ENCODE measurements at places on chromosomes 7 and 10.

DNA sequence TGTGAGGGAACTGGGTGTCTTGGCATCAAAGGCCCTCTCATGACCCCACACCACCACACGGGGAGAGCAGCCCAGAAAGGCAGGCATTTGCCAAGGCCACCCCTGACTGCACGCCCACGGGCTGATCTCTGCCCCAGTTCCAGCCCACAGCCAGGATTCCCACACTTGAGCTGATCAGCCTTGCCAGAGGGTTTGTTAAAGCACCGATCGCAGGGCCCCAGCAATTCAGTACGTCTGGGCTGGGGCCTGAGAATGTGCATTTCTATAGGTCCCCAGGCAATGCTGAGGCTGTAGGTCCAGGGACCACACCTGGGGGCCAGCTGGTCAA, 103.9 kb downstream of the TNS3 start:
- DNase-seq, result no peak

DNA sequence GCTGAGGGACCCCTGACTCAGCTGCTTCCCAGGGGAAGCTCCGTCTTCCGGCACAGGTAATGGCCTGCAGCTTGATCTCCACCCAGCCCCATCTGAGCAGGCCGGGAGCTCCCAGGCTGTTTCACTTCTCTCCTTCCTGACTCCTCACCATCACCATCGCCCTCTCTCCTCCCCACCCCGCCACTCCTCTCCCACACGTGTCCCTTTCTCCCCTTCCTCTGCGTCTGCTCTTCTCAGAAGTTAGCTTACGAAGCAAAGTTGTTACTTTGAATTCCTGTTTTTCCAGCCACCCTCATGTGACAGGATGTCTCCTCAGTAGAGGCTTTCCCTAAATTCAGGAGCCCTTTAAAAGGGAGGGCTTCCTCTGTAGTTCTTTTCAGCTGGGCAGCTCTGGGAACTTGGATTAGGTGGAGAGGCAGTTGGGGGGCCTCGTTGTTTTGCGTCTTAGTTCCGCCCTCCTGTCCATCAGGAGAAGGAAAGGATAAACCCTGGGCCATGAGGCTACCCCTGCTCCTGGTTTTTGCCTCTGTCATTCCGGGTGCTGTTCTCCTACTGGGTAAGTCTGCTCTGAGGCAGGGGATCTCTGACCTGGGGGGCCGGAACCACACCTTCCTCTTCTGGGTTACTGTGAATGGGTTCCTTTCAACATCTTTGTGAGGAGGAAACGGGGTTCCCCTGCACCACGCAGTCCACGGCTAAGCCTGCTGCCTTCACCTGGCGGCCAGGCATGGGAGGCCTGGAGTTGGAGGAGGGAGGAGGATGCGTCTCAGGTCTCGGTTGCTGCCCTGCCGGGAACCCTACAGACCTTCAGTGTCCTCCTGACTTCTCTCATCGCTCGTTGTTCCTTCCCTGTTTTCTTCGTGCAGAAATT, at the start of gene MRC1:
Gene MRC1, plus strand, starts transcription at position 378 of the 871 bp plus-strand sequence. Its CDS starts 118 bp downstream, at position 496.
- DNase-seq, result no peak

GRCh38 chr10:118903251-118903650, 126.3 kb upstream of the NANOS1 start:
- no peak for DNase-seq

- DNase-seq, result no peak
Measured at GRCh38 chr10:77251297-77252013, 386.2 kb downstream of the KCNMA1 start.

DNA sequence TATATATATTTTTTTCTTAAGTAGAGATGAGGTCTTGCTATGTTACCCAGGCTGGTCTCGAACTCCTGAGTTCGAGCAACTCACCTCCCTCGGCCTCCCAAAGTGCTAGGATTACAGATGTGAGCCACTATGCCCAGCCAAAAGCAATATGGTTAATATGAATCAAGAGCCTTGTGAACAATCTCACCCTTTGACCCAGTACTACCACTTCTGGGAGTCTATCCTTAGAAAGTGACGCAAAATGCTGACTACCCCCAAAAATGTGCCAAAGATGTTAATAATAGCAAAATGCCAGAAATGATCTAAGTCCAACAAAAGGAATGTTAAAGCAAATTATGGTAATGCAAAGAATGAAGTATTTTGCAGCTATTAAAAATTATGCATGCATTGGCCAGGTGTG, 44.3 kb downstream of the HOXA1 start:
- no peak for DNase-seq

DNA sequence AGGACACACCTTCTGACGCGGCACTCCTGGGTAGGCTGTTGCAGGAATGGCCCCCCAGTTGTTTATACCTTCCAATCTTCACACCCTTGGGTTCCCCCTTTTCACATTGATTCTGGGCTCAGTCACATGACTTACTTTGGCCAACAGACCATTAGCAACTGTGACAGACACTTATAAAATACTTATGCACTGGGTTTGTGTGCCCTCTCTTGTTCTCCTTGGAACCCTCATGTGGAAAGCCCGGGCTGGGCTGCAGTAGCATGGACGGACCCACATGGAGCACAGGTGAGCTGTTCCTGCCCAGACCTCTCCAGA, 69.0 kb downstream of the ATXN7L1 start:
- DNase-seq, result no peak

DNA sequence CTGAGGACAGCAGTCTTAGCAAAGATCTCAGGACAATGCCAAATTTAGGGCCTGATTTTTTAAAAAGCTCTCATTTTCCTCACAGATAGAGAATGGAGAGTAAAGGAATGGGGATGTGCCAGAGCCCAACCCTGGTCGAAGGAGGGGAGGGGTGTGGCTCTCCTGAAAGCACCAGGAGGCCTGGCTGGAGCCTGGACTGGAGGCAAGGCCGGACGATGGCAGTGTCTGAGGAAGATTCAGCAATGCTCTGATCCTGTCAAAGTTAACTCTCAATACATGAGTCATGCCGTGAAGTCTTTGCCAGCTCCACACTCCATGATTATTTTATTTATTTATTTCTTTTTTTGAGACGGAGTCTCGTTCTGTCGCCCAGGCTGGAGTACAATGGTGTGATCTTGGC, 108.3 kb downstream of the UPF2 start:
- no peak for DNase-seq

- no peak for DNase-seq
Measured at GRCh38 chr10:123522702-123523312, 143.3 kb upstream of the GPR26 start.

DNA sequence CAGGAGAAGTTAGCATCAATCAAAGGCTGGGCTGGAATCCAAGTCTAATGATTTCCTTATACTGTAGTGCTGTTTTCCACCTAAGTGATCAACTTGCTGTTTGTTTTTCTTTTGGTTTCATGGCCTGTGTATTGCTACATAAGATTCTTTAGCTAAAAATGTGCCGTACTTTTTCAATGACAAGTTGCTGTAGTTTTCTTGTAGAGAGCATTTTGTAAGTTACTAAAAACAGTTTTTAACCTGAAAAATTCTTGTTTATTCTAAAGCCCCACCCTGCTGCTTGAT, 1.3 kb downstream of the HELLS start:
- no peak for DNase-seq

- DNase-seq, result no peak
Measured at GRCh38 chr7:130492523-130493274, 814 bp downstream of the MEST start.

- DNase-seq, result no peak
Measured at GRCh38 chr10:102996876-102997275, 78.8 kb downstream of the CNNM2 start.

DNA sequence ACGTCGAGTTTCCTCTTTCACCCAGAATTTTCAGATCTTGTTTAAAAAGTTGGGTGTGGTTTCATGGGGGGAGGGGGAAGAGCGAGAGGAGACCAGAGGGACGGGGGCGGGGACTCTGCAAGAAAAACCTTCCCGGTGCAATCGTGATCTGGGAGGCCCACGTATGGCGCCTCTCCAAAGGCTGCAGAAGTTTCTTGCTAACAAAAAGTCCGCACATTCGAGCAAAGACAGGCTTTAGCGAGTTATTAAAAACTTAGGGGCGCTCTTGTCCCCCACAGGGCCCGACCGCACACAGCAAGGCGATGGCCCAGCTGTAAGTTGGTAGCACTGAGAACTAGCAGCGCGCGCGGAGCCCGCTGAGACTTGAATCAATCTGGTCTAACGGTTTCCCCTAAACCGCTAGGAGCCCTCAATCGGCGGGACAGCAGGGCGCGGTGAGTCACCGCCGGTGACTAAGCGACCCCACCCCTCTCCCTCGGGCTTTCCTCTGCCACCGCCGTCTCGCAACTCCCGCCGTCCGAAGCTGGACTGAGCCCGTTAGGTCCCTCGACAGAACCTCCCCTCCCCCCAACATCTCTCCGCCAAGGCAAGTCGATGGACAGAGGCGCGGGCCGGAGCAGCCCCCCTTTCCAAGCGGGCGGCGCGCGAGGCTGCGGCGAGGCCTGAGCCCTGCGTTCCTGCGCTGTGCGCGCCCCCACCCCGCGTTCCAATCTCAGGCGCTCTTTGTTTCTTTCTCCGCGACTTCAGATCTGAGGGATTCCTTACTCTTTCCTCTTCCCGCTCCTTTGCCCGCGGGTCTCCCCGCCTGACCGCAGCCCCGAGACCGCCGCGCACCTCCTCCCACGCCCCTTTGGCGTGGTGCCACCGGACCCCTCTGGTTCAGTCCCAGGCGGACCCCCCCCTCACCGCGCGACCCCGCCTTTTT, at the start of gene VIM:
Gene VIM, plus strand, starts transcription at position 151 of the 925 bp plus-strand sequence. CDS start 1,182 bp downstream, outside the sequence.
- no peak for DNase-seq

DNA sequence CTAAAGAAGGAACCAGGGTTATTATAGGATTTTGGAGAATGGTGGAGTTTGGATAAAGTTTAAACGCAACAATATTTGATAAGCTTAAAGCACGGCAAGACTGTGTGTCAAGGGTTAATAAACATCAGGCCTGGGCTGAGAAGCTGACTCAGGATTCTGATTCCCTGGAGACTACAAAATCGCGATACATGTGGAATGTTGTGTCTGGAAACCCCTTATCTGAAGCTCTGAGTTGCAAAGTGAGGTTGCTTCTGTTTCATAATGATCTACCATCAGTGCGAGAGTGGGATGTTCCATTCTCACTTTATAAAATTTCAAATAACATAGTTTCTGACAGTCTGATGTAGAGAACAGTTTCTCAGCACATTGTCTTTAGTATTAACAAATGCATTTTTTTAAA, 7.8 kb downstream of the C1GALT1 start:
- no peak for DNase-seq

DNA sequence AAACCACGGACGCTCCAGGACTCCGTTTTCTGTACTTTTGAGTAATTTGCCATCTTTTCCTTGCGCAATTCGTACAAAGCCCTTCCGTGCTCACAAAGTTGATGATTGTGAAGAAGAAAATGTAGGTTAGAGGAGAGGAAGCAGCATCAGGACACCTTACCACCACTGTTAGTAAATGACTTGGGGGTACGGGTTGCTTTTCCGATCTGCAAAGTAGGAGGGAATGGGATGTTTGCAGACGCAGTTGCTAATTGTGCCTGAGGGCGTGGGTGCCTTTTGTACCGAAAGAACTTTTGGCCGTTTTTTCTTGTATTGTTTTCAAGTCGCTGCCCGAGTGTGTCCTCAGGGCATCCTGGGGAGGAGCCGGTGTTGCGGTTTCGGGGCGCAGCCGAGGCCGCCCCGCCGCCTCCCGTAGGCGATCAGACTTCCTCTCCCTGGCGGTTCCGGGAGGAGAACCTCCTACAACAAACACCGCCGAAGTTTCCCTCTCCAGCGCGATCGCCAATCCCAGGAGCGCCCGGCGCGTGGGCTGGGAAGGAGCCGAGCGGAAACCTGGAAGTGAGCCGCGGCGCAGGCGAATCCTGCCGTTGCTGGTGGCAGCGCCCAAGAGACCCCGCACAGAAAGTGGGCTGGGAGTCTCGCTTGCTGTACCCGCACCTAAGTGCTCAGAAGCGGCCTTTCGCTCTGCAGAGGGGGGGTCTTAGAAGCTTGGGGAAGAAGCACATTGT, 1.0 kb downstream of the PRR15 start:
- no peak for DNase-seq

DNA sequence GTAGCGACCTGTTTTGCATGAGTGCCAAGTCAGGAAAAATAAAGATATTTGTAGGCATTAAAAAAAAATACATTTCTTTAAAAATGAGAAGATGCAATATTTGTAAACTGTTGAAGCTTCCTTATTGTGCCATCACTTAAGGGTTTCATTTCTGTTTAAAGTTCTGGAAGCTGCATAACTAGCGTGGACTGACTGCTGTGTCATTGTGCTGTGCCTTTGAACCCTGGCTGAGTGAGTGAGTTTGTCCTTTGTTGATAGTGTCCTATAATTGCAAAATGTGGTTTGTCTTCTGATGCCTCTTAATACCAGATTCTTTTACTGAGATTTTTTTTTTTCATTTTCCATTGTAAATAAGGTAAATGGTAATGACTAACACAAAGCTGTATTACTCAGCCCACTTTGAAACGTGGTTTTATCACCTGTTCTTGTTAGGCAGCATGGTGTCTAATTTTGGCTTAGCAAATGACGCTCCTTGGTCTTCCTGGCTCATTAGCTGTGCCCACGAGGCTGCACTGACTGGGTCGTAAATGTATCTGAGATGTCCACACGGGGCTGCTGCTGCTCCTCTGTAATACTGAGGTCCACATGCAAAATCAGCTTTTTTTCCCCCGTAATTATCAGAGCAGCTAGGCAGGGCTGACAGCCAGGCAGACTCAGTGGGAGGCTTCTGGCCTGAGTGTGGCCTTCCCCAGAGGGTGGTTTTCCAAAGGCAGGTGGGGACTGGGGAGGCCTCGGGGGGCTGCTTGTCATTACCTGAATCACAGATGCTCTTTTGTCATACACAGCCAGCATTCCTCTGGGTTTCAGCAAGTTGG, 14.8 kb downstream of the ZSCAN25 start:
- no peak for DNase-seq

DNA sequence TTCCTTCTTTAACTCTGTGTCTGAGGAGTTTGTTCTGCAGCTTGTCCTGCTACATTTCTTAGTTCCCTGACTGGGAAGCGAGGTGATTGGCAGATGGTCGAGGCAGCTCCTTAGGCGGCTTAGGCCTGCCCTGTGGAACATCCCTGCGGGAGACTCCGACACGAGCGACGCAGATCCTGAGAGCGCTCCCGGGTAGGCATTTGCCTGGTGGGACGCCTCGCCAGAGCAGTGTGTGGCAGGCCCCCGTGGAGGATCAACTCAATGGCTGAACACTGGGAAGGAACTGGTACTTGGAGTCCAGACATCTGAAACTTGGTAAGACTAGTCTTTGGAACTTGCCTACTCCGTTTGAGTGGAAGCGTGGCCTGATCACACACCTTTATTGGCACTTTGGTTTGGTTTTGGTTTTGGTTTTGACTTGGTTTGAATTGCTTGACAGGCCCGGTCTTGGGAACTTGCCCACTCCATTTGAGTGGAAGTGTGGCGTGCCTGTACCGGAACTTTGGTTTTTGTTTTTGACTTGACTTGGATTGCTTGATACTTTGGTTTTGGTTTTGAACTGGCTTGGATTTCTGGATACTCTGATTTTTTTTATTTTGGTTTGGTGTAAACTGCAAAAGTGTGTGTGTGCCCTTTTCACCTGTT, 42.6 kb downstream of the MAP3K8 start:
- DNase-seq, result no peak

- no peak for DNase-seq
Measured at GRCh38 chr7:149229526-149229925, 9.9 kb upstream of the ZNF212 start.

GRCh38 chr7:110131344-110131743, 959.6 kb upstream of the LRRN3 start:
- no peak for DNase-seq

- DNase-seq, result no peak
Measured at GRCh38 chr10:8056378-8056777, 1.9 kb downstream of the GATA3 start.

- DNase-seq, result no peak
Measured at GRCh38 chr10:5976512-5977470, 552 bp downstream of the IL15RA start.
